KBM-7 (cell line): ENCODE measurements at places on chromosomes 6 and 20.

DNA sequence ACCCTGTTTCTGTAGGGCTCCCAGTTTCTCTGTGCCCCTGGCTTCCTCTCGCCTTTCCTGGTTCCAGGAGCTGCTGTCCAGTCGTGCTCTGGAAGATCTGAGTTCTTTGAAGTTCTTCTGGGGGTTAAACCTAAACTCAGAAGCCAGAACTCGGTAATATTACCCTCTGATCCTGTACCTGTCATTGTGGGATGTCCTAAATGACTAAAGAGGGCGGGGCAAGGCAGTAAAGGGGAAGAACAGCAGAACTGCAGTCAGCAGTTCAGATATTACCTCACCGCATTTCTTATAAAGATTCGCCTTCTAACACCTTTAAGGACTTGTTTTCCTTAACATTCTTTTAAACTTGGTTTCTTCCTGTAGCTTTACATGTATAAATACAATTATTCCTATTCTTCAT lies 63.9 kb downstream of the FAM120B start:
- no peak for DNase-seq

DNA sequence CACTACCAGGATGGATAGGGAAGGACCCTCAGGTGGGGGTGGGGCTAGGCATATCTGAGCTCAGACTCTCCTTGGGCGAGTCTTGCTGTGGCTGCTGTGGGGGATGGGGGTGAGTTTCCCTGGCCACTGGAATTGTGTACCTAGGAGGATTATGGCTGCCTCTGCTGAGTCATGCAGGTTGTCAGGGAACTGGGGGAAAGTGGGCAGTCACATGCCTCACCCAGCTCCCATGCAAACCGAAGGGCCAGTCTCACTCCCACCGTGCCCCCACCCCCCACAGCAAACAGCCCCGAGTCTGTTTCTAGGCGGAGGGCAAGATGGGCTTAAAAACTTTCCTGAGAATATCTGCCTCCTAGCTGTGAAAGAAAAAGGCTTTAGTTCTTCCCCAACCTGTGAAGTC lies 210.3 kb upstream of the FERMT1 start:
- DNase-seq, result no peak

DNA sequence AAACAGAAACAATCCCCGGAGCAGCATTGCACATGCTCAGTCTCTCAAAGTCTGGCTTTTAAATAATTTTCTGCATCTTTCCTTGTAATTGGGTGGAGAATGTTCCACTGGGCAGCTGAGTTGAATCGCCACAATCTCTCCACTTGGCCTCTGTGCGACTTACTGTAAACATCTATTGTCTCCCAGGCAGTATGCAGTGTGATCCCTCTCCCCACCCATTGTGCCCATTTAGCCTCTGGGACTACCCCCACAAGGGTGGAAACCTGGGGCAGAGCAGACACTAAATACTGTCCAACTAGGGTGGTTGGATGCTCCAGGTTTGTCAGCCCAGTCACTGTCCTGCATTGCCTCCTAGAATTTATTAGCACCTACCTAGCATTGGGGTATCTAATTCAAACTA lies 96.2 kb downstream of the JARID2 start:
- DNase-seq, result no peak

DNA sequence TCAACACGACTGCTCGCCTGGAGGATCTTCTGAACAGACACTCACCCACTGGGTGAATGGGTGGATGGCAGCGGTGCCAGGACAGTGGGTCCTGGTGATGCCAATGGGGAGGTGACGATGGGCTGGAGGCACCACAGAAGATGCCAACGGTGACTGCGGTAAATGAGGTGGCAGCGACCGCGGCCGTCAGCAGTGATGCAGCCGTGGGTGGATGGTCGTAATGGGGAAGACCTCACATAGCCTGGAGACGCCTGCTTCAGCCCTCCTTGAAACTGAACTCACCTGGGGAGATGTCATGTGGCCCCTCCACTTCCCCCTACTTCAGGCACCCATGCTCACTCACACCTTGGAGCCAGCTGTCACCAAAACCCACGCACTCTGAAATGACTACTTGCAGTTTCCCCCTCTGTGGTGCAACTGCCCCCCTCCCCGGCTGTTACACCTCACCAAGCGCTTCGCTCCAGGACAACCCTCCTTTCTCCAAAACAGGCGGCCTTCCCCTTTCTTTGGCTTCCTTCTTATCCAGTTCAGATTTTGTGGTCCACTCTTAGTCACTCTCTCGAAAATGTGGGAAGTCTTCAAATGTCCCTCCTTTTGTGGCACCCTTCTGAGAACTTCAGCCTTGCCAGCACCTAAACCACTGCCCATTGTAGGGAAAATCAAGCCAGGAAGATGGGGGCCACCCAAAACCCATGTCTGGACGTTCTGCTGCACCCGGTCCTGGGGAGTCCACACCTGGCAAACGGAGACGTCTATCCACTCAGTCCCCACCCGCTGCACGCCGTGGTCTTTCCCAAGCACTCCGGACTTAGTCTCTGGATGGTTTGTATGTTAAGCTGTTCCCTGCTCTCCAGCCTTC lies 10.4 kb upstream of the ABHD16B start:
- peak; percentile 66 for DNase-seq

- no peak for DNase-seq
These were observed 5.2 kb downstream of the TNNC2 start for GRCh38 chr20:45821947-45822346.

DNA sequence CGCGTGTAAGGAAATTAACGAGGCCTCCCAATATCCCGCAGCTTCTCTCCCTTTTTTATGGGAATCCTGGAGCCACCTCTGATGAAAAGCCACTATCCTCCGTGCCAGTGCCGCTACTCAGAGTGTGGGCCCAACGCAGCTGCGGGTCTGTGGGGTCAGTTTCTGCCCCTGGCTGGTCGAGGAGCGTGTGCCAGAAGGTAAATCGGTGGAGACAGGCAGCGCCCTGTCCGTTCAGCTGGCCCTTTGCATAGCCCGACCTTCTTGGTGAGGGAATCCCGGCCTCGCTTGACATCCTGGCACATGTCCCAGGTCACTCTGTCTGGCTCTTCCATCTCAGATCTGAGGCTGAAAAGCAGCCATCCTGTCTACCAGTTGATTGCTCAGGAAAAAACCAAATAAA lies 4.6 kb downstream of the THBS2 start:
- DNase-seq, result no peak

- no peak for DNase-seq
These were observed 64.7 kb downstream of the AK9 start for GRCh38 chr6:109626311-109626710.

DNA sequence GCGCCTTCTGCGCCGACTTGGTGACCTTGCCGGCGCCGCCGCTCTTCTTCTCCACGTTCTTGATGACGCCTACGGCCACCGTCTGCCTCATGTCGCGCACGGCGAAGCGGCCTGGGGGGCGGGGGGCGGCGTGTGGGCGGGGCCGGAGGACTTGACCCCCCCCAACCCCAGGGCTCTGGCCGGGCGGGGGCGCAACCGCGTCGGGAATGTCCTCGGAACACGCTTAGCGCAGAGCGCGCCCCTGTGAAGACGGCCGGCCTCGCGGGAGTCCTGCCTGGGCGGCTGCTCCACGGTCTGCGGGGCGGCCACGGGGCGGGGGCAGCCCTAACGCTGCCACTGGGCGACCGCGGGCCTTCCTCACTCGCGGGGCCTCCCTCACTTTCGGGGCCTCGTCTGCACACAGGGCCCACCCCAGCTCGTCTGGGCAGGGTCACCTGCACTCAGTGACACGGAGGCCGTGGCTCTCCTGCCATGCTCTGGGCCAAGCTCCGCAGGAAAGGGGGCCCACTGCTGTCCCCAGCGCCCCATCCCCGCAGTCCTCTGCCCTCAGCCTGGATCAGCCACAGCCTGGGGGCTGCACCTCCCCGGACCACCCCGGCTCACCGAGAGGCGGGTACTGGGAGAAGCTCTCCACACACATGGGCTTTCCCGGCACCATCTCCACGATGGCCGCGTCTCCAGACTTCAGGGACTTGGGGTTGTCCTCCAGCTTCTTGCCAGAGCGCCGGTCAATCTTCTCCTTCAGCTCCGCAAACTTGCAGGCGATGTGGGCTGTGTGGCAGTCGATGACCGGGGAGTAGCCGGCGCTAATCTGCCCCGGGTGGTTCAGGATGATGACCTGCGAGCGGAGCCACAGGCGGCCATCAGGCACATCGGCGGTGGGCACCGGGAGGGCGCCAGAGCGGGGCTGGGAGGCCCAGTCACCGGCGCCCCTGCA lies 10.3 kb downstream of the EEF1A2 start:
- DNase-seq, result no peak

- no peak for DNase-seq
These were observed 17.2 kb upstream of the PREX1 start for GRCh38 chr20:48844996-48845395.

GRCh38 chr6:159754401-159754800 lies 7.4 kb upstream of the ACAT2 start:
- DNase-seq, result no peak

GRCh38 chr6:21334651-21335050 lies 258.9 kb upstream of the SOX4 start:
- no peak for DNase-seq

DNA sequence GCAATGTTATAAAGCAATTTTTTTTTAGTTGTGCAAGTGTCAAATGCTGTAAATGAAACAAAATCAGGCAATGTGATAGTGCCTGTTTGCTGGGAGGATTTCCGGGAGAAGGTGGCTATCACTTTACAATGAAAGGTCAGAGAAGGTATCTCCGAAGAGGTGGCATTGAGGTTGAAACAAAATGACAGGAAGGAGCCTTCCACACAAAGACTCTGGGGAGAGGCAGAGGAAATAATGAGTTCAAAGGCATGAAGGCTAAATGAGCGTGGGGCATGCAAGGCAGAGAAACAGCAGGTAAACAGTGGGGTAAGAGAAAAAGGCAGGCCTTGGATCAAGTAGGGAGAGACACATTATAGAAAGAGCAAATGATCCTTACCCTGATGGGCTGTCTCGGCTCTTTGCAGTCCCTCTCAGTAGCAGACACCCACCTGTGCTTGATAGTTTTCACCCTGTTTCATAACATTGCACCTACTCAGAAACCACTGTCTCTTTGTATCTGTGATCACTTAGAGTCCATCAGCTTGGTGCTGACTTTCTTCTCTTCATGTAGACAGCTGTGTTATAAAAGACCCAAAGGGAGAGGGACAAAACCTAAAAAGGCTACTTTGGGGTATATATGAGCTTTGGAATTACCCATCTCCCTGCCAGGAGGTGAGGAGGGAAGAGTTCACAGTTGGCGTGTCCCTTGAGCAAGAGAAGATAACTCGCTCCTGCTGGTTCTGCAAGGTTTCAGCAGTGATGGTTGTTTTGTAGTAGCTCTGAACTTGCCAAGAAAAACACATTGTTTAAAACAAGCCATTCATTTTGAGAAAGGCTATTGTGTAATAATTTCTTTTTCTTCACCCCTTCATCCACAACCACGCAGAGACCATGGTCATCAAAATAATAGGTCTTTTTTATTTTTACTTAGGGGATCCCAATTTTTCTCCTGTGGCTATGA lies 22.3 kb downstream of the NRN1 start:
- no peak for DNase-seq

DNA sequence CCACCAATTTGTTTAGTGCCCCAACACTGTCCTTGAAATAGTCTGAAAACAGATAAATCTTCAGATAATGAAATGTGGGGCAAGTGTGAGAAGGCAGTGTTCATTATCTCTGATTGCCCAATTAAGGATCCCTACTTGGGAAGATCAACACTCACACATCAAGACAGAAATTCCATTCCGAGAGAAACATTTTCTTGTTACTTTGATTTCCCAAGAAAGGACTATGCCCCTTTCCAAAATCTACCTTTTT lies 16.2 kb downstream of the HMGN4 start:
- DNase-seq, result no peak

GRCh38 chr20:53870426-53871315 lies 199.7 kb downstream of the BCAS1 start:
- DNase-seq, result no peak

DNA sequence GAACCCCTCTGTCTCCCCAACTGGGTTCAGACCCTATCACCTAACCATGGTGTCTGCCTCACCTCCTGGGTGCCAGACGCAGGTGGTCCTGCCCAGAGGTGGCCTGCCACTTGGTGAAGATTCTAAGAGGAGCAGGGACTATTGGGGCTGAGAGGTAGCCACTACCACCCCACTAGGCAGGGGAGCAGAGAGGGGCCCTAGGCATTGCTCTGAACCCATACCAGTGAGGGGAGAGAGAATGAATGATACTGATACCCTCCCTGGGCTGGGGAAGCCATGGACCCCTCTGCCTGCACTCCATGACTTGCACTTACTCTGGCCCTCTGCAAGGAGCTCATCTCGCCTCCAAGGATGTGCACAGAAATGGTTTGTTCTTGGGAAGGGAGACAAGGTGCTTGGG lies 31.7 kb upstream of the SPDEF start:
- DNase-seq, result no peak

DNA sequence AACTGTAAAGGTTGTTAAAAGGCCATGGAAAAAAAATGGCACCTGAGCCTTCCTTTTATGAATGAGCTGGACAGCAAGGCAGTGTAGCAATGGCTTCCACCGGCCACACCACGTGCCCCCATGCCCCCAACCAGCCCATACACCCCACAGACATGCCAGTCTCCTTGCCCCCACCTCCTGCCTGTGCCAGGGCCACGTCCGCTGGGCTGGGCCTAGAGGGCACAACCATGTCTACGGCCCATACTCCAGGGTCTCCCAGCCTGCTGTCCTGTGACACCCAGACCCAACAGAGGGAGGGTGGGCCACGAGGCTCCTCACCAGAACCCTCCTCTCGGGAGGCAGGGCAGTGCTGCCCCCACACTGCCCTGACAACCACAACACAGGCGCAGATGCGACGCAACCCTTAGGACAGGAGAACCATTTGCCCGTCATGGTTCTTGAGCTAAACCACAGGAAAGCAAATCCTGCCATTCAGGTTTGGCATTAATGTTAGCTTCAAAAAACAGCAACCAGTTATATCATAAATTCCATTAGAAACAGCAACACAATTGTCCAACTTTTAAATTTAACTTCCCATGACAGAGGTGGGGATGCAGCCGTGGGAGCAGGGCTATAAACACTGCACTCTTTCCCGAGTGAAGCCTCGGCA lies 50.7 kb downstream of the TAF4 start:
- DNase-seq, result no peak

- DNase-seq, result peak; percentile 40
These were observed 714 bp upstream of the RTEL1 start for GRCh38 chr20:63657260-63657936.

DNA sequence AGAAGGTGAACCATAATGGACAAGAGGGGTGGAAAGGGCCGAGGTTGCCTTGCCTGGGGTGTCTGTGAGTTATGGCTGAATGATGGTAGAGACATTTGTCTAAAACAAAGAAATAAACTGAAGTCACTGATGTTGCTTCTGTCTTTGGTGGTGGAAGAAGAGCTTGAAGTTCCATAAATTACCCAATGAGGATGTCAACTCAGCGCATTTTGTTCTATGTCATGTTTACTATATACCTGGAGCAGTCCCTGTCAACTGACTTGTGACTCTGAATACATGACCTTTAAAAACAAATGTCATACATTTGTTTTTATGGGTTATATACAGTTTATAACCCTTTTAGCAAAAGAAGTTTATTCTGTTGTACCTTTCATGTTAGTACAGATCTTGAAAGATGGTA lies 2.0 kb downstream of the EFHC1 start:
- DNase-seq, result no peak

- peak; percentile 82 for DNase-seq
These were observed 5.1 kb downstream of the SOX12 start for GRCh38 chr20:330233-331149.

- DNase-seq, result no peak
These were observed 16.4 kb downstream of the SOX4 start for GRCh38 chr6:21609881-21610329.
